Diencephalon (tissue), 1 donor: ENCODE measurements at places on chromosomes 13 and 19. TPM values are rescaled to one million over a fixed set of nuclear protein-coding genes. Genes with fewer than 3 reads are reported as not detected.

FAM83E gene
- not detected for total RNA-seq

PTGIR gene
- 0.23 TPM for total RNA-seq

KLF12 gene
- total RNA-seq, result 69.4 TPM

CCNA1 gene
- total RNA-seq, result 12.5 TPM

TEX101 gene
- total RNA-seq, result not detected

UBL3 gene
- total RNA-seq, result 113 TPM

GAS6 gene
- total RNA-seq, result 27.7 TPM

FARP1 gene
- total RNA-seq, result 94.3 TPM

OR7D2 gene
- not detected for total RNA-seq

GAPDHS gene
- total RNA-seq, result not detected
